ENCODE measurements at places on chromosomes 7 and 10.

DNA sequence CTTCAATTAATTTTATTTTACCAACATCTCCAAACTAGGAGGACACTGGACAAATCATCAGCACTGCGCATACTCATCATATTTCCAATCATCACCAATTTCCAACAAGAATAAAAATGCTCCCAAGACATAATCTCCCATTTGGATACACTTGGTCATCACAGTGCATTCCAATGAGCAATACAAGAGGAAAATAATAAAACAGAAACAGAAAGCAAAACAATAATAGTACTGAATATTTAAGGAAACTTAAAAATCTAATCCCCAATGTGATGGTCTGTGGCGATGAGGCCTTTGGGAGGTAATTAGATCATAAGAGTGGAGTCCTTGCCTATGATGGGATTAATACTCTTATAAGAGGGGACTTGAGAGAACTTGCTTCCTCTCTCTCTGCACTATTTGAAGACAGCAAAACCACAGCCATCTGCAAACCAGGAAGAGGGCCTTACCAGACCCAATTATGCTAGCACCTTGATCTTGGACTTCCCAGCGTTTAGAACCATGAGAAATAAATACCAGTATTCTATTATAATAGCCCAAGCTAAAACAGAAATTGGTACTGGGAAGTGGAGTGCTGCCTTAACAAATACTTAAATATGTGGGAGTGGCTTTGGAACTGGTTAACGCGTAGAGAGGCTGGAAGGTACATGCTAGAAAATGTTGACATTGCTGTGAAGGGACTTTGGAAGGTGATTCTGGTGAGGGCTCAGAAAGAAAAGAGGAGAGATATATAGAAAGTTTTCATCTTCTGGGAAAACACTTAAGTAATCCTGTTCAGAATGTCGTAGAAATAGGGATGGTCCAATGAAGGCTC lies 91.5 kb downstream of the JAZF1 start:
- no peak for DNase-seq

- no peak for DNase-seq
Observed at GRCh38 chr7:150515248-150516147, 826 bp downstream of the GIMAP7 start.

DNA sequence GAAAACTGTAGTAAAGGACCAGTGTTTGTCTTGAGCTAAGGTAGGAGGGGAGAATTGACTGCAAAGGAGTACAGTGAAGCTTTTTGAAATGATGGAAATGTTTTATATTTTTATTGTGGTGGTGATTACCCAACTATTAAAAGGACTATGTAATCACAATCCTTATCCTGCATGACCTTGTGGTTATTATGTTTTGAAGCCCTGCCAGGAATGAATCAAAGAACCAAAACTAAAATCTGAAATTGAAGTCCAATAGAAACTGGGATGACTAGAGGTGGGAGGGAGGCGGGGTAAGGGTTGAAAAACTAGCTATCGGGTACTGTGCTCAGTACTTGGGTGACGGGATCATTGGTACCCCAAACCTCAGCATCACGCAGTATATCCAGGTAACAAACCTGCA lies 8.2 kb downstream of the CCDC7 start:
- no peak for DNase-seq

GRCh38 chr7:100066953-100067352 lies 14.6 kb downstream of the ZNF3 start:
- no peak for DNase-seq

GRCh38 chr7:44150966-44151941 lies 10.1 kb upstream of the MYL7 start:
- no peak for DNase-seq

- no peak for DNase-seq
Observed at GRCh38 chr7:140604760-140605159, 35.9 kb downstream of the DENND2A start.

GRCh38 chr10:17737027-17737965 lies 14.7 kb upstream of the TMEM236 start:
- DNase-seq, result peak; percentile 75

DNA sequence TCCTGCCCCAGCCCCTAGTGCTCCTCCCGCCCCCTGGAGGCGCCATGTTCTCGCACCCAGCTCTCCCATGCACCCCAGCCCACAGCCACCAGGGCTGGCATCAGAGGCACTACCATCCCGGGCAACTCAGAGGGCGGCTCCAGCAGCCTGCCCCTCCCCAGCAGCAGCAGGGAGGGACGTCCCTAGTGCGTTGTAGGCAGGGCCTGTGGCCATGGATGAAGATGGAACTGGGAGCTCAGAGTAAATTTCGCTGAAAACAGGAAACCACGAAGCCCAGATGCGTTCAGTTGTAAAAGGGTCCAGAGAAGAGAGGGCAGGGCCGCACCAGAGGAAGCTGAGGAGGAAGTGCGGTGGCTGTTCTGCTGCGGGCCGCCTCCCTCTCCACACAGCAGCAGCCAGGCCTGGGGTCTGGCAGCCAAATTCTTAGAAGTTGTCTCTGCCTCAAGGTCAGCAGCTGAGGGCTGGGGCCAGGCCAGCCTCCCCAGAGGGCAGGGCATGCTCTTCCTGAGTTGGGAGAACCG lies 24.6 kb downstream of the VSIR start:
- DNase-seq, result peak; percentile 81

Measured in hematopoietic multipotent progenitor cell treated with erythropoietin and hydrocortisone succinate and interleukin-3 and kit ligand, for 15 days (in vitro differentiated cells).